HTR-8/SVneo (cell line): ENCODE measurements at places on chromosomes 1 and 21.

- peak; percentile 87 for DNase-seq
Measured at GRCh38 chr1:10960411-10961299, 51.8 kb upstream of the TARDBP start.

DNA sequence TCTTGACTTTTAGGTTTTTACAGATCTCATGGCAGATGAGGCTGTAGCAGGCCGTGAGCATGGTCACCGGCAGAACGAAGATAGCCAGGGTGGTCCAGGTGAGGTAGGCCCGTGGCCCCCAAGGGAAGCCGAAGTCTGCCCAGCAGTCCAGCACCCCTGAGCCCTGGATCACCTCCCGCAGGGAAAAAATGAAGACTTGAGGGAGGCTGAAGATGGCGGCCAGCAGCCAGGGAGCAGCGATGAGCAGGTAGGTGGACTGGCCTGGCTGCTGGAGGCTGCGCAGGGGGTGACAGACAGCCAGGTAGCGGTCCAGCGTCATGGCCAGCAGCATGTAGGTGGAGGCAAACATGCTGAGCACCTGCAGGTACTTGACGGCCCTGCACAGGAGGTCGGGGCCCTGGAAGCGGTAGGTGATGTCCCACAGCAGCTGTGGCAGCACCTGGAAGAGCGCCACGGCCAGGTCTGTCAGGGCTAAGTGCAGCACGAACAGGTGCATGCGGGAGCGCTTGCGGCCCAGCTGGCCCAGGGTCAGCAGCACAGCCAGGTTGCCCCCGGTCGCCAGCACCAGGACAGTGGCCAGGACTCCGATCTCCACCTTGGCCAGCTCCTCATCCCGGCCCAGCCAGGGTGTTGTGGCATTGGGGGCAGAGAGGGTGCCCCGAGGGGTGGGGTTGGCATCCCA is 856 bp downstream of the AVPR1B start:
- no peak for DNase-seq

DNA sequence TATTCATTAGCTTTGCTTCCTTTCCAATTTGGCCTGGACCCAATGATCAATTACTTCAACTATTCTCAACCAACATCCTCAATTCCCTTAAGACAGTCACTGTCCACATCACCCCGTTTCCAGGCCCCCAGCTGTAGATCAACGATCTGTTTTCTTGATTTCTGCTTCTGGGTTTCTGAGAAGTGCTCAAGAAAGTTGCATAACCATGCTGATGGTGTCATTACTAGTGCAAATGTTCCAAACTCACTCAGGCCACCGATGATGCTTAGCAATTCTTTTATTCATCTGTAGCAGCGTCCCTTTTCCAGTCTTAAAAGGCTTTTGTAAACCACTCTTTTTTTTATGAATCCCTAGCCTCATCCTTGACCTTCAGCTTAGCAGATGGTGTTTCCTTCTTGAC is 155.8 kb upstream of the PTGFR start:
- no peak for DNase-seq

DNA sequence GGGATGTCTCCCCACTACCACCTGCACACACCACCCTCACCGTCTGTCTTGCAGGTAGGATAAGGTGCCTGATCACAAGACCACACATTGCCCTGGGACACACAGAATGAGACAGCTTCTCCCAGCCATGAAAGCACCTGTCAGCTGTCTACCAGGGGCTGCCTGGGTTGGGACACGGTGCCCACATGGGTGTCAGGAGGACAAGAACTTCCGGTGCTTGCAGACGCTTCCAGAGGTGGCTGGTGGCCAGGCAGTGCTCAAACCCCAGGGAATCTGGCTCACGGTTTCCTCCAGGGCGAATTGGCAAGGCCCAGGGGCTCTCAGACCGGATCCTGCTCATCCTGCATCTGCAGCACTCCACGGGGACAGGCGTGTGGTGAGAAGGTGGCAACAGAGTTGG is 182.6 kb upstream of the ARHGEF16 start:
- no peak for DNase-seq

- no peak for DNase-seq
Measured at GRCh38 chr1:19468397-19468956, 16.9 kb downstream of the CAPZB start.

DNA sequence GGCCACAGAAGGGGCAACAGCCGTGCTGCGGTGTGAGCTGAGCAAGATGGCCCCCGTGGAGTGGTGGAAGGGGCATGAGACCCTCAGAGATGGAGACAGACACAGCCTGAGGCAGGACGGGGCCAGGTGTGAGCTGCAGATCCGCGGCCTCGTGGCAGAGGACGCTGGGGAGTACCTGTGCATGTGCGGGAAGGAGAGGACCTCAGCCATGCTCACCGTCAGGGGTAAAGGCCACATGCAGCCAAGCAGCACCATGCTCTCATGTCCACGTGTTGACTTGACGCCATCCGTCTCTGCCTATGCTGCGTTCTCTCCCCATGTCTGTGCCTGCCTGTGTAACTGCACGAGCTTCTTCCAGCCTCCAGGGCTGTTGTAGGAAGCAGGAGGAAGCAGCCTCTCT is 85.5 kb downstream of the OBSCN start:
- no peak for DNase-seq

GRCh38 chr1:160407839-160408801 is 7.8 kb downstream of the VANGL2 start:
- DNase-seq = peak; percentile 70

- no peak for DNase-seq
Measured at GRCh38 chr1:29784276-29785136, 548.2 kb downstream of the PTPRU start.

- no peak for DNase-seq
Measured at GRCh38 chr1:818618-819291, 105.0 kb upstream of the SAMD11 start.

- no peak for DNase-seq
Measured at GRCh38 chr1:176118985-176119384, 88.1 kb downstream of the COP1 start.

GRCh38 chr1:243465081-243465480 is 209.2 kb downstream of the SDCCAG8 start:
- no peak for DNase-seq

DNA sequence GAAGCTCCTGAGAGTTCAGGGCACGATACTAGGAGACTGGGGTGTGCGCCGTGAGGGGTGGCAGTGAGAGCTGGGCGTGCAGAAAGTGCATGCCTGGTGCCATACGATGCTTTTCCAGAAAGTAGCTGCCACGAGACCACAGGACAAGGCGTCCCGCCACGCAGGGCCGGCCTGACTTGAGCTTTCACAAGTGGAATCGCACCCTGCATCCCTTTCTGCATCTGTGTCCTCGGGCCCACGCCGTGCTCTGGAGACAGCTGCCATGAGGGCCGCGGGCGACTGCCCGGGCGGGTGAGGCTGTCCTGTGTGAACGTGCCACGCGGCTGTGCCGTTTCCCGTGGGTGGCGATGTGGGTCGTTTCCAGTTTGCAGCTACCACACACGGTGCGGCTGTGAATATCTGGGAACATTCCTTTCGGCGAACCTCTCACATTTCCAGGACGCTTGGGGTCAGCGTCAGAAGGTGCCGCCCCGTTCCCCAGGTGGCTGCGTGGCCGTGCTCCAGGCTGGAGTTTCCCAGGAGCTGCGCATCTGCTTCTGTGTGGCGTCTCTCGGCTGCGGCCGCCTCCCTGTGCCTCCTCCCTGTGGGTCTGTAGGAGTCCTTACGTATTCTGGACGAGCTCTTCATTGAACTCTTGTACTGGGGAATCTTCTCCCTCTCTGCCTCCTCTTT is 1.0 kb upstream of the PERM1 start:
- no peak for DNase-seq

DNA sequence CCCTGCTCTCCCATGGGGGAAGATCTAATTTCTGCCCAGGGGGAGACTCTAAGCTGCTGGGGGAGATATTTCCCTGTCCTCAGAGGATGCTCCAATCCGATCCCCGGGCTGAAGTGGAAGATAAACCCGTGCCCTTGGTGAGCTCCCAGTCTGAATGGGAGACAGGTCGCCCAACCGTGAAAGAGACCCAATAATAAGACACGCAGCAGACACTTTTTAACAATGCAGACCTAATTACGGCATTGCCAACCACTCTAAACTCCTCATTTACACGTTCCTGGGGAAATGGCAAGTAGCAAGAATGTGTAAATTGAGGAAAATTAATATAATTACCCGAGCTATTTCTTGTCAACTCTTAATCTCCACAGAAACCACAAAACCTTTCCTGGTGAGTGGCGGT is 48.7 kb upstream of the ACTL8 start:
- DNase-seq = no peak

DNA sequence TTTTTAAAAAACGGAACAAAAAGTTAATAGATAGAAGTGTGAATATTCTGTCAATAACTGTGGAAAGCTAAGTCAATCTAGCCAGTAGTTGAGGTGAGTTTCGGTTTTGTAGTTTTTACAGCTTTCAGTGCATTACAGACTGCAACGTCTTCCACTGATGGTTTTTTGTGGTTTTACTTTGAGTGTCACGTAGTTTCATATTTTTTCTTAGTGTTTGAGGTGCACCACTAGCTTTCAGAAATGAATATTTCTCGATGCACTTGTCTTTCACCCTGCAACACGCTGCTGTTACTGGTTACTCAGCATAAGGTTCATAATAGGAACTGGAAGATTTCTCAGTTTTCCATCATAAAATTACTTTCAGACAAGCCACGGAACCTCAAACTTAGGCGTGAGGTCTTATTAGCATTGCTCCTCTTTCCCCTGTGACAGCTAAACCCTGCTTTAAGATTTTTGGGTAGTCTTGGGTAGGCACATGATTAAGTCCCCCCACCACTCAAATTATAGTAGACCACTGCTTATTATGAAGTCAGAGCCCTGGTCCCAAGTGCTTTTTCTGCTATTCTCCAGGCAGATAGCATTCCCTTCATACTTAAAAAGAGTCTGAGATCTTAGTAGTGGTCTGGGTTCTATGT is 1412.7 kb downstream of the KCNT2 start:
- DNase-seq = no peak

DNA sequence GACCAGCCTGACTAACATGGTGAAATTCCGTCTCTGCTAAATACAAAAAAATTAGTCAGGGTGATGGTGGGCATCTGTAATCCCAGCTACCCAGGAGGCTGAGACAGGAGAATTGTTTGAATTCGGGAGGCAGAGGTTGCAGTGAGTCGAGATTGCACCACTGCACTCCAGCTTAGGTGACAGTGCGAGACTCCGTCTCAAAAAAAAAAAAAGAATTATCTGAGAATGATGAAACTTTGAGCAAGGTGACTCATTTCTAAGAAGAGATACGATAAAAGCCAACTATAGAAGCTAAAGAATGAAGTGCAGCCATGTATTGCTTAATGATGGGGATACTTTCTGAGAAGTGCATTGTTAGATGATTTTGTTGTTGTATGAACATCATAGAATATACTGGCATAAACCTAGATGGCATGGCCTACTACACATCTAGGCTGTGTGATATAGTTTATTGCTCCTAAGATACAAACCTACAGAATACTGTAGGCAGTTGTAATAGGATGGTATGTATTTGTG is 64.7 kb downstream of the SNRPE start:
- no peak for DNase-seq

GRCh38 chr1:67827688-67828087 is 5.6 kb downstream of the GNG12 start:
- no peak for DNase-seq

GRCh38 chr1:40532062-40532389 is 589 bp downstream of the ZNF684 start:
- DNase-seq = no peak

DNA sequence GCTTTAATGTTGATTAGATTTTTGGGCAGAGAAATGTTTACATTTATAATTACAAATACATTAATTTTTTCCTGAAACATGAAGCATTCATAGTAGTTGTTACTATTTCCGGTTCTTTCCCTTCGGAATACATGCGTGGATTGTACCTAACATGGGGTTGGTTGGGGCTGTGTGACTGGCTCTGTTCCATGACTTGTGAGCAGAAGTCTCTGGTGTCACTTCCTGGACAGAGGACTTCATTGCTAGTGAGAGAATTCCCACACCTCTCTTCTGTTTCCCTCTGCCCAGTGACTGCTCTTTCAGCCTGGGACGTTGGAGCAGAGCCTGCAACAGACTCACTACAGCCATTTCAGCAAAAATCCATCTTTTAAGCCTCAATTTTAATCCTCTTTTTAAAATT is 231.4 kb downstream of the GRIK1 start:
- no peak for DNase-seq

- DNase-seq = peak; percentile 75
Measured at GRCh38 chr21:43611598-43612369, 47.5 kb downstream of the HSF2BP start.

DNA sequence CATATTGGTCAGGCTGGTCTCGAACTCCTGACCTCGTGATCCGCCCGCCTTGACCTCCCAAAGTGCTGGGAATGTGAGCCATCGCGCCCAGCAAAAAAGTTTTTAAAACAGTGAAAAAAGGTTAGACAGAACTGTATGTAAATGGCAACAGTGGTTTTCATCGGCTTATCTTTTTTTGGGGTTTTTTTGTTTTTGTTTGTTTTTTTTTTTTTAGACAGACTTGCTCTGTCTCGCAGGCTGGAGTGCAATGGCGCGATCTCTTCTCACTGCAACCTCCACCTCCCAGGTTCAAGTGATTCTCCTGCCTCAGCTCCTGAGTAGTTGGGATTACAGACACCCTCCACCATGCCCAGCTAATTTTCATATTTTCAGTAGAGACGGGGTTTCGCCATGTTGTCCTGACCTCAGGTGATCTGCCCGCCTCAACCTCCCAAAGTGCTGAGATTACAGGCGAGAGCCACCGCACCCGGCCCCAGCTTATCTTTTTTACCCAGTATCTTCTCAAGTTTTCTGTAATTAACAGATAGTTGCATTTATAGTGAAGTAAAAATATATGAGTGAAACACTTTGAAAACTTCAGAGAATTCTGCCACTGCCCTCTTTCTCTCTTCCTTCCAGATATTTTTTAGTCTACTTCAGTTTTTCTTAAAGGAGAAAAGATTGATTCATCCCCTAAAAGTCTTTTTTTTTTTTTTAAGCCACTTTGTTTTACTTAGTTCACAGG is 13.1 kb downstream of the TIMM17A start:
- DNase-seq = no peak

GRCh38 chr1:226782845-226783601 is 43.9 kb upstream of the ITPKB start:
- no peak for DNase-seq

DNA sequence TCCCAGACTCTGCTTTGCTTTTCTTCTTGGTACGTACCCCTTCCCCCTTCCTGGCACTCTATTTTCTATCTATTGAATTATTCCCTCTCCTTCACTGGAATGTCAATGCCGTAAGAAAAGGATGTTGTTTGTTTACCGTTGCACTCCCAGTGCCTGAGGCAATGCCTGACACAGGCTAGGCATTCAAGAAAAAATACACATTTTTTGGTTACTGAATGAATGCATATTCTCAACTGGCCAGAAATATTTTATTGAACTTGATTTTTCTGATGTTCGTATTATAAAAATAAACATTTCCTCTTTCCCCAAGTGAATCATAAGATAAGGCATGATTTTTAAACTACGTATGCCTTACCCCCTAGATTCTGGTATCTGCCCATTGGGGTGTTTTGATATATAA is 41.2 kb downstream of the GNG12 start:
- DNase-seq = peak; percentile 27

GRCh38 chr1:179229214-179230140 is at the start of gene ABL2:
ABL2 (minus strand) TSS chr1:179229677; CDS start chr1:179229397, 280 bp downstream.
- DNase-seq = peak; percentile 81

DNA sequence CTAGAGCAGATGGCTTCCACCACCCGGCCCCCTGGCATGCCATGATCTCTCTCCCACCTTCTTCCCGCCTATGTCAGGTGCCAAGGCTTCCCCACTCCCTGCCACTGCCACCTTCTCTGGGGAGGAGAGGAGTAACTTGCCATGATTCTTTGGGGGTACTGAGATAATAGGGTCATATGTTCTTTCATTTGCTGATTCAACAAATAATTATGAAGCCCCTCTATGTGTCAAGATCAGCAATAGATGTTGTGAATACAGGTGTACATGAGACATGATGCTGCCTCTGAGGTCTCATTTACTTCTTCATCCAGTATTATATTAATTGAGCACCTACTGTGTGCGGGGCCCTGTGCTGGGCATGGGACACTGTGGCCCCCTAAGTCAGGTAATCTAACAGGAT is 6.0 kb upstream of the VWA5B1 start:
- no peak for DNase-seq
